T-helper 17 cell (primary cell): ENCODE measurements at places on chromosomes 16 and 17.

GRCh38 chr17:35543856-35544255, 6.4 kb upstream of the SLFN12L start:
- peaks cover 30% of the 10 kb centered on the region for H3K4me1 ChIP-seq
- no peak overlapping the region for H3K27ac ChIP-seq
- no peaks in the 10 kb centered on the region for H3K36me3 ChIP-seq
- H3K27me3 ChIP-seq, result no peaks in the 10 kb centered on the region

DNA sequence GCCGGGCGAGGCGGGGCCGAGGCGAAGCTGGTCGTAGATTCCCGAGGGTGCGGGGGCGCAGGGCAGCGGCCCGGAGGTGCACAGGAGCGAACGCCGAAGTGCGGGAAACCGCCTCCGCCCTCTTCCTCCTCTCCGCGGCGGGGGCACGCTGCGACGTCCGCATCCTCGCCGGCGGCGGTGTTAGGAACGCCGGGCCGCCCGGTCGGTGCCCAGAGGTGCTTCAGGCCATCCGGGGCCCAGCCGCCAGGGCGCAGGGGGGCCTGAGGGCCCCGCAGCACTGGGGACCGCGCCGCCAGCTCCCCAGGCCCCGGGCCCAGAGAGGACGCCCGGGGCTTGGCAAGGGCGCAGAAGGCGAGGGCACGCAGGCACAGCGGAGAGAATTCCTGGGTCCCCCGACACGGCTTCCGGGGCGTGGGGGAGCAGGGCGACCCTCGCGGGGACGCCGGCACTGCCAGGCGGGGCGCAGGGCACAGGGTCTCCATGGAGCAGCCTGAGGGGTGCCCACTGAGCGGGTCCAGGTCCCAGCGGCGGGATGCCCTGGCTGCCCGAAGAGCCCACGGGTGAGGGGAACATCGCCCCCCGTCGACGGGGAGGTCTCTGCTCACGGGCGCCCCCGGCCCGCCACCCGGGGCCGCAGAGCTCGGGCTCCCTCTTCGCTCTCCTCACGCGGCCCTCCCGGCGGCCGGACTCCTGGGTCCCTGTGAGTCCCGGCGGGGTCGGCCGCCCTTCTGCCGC, 576 bp downstream of the EPOP start:
- H3K4me1 ChIP-seq, result peaks cover 7% of the 10 kb centered on the region
- no peaks in the 10 kb centered on the region for H3K36me3 ChIP-seq
- peak overlapping the region; percentile 25 for H3K4me3 ChIP-seq
- DNase-seq, result no peak

- no peak overlapping the region for H3K27ac ChIP-seq
- no peaks in the 10 kb centered on the region for H3K4me1 ChIP-seq
- H3K4me3 ChIP-seq, result no peak overlapping the region
- peaks cover 22% of the 10 kb centered on the region for H3K36me3 ChIP-seq
Observed at GRCh38 chr16:23081675-23082119, 67.6 kb downstream of the USP31 start.

DNA sequence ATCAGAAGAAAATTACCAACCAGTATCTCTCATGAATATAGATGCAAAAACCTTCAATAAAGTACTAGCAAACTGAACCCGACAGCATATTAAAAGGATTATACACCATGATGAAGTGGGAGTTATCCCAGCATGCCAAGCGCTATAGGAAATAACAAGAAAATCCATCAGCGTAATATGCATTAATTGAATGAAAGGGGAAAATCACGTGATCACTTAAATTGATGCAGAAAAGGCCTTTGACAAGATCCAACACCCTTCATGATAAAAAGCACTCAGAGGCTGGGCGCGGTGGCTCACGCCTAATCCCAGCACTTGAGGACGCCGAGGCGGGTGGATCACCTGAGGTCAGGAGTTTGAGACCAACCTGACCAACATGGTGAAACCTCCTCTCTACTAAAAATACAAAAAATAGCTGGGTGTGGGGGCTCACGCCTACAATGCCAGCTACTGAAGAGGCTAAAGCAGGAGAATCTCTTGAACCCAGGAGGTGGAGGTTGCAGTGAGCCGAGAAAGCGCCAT, 4.8 kb downstream of the CTRB2 start:
- no peak for DNase-seq
- H3K27me3 ChIP-seq, result peaks cover 14% of the 10 kb centered on the region
- no peak overlapping the region for H3K4me3 ChIP-seq

DNA sequence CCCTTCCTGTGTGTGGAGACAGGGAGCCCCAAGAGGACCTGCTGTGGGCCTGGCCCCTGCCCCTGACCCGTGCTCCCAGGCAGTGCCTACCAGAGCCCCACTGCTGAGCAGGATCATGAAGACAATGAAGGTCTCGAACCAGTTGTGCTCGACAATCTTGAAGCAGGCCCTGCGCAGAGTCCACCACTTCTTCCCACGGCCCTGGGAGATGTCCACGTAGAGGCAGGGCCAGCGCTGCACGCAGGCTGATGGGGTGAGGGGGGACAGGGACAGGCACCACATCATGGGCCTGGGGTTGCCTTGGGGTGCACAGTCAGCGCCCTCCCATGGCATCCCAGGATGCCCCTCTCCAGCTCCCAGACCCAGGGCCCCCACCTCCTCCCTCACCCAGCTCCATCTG, 16.4 kb upstream of the CD79B start:
- H3K27me3 ChIP-seq, result no peaks in the 10 kb centered on the region
- H3K36me3 ChIP-seq, result no peaks in the 10 kb centered on the region
- no peak for DNase-seq
- no peak overlapping the region for H3K4me3 ChIP-seq

- H3K4me3 ChIP-seq, result no peak overlapping the region
- H3K4me1 ChIP-seq, result peaks cover 39% of the 10 kb centered on the region
- H3K27ac ChIP-seq, result no peak overlapping the region
Observed at GRCh38 chr17:48192321-48192731, 84.8 kb downstream of the SNX11 start.

- DNase-seq, result no peak
- no peaks in the 10 kb centered on the region for H3K27me3 ChIP-seq
- peaks cover 12% of the 10 kb centered on the region for H3K36me3 ChIP-seq
- H3K4me3 ChIP-seq, result peak overlapping the region; percentile 84
Observed at GRCh38 chr17:8898636-8899035, 31.2 kb upstream of the PIK3R6 start.

GRCh38 chr16:56841233-56841632, 23.8 kb upstream of the SLC12A3 start:
- no peaks in the 10 kb centered on the region for H3K27me3 ChIP-seq
- no peak overlapping the region for H3K4me3 ChIP-seq
- DNase-seq, result no peak

GRCh38 chr16:17269439-17269838, 201.3 kb downstream of the XYLT1 start:
- no peak overlapping the region for H3K4me3 ChIP-seq
- peaks cover 3% of the 10 kb centered on the region for H3K36me3 ChIP-seq
- no peak for DNase-seq
- no peaks in the 10 kb centered on the region for H3K27me3 ChIP-seq
- H3K27ac ChIP-seq, result no peak overlapping the region

DNA sequence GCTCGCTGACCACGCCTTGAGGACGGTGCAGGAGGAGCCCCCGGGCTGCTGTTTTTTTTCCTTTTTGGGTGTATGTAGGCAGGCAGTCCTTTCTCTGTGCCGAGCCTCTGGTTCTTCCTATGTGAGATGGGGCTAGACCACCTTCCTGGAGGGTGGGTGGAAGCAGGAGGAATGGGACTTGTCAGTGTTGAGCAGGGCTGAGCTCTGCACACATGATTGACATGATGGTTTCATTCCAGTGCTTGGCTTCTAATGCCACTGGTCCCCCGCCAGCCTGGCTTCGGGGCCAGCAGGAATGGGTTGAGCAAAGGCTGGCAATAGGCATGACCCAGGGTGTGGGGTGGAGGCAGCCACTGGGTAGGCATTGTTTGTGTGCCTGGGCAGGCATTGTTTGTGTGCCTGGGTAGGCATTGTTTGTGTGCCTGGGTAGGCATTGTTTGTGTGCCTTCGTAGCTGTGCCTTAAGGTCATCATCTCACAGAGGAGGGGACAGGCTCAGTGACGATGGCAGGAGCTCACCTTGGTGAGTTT, 14.2 kb upstream of the ADCY7 start:
- H3K4me1 ChIP-seq, result peaks cover 12% of the 10 kb centered on the region
- H3K27ac ChIP-seq, result no peak overlapping the region
- DNase-seq, result no peak
- no peak overlapping the region for H3K4me3 ChIP-seq
- no peaks in the 10 kb centered on the region for H3K27me3 ChIP-seq
- H3K36me3 ChIP-seq, result no peaks in the 10 kb centered on the region

DNA sequence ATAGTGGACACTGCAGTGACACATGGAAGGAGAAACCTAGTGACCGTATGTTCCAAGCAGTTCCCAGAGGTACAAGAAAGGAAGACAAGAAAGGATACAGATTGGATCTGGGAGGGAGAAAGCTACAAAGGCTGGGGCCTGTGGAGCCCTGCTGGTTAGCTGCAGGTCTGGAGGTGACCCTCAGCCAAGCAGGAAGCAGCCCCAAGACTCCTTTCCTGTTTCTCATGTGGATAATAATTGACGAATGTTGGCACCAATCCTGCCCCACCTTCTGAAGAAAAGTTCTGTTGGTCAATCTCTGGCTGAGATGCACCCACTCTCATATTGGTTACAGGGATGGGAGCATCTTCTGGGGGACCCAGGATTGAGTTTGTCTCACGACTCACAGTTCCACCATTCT, 99.8 kb downstream of the SHISA6 start:
- no peak overlapping the region for H3K27ac ChIP-seq
- no peak for DNase-seq
- no peaks in the 10 kb centered on the region for H3K27me3 ChIP-seq
- no peaks in the 10 kb centered on the region for H3K36me3 ChIP-seq
- no peaks in the 10 kb centered on the region for H3K4me1 ChIP-seq

GRCh38 chr16:72657791-72658190, 390.1 kb downstream of the ZFHX3 start:
- no peak overlapping the region for H3K27ac ChIP-seq
- H3K4me1 ChIP-seq, result peaks cover 8% of the 10 kb centered on the region
- H3K4me3 ChIP-seq, result no peak overlapping the region
- no peaks in the 10 kb centered on the region for H3K36me3 ChIP-seq
- H3K27me3 ChIP-seq, result peaks cover 22% of the 10 kb centered on the region

DNA sequence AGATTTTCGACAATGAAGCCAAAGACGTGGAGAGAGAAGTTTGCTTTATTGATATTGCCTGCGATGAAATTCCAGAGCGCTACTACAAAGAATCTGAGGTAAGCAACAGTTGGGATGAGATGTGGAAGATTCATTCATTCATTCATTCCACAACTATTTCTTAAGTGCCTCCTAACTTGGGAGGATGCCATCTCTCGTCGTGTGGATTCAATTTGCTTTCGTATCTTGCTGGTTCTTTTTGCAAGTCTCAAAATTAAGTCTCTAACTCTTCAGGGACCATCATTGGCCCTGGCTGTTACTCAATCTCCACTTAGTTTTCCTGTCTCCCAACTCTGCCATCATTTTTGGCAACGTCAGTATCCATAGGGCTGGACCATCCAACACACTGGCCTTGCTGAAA, 85.6 kb upstream of the NOL11 start:
- H3K4me3 ChIP-seq, result no peak overlapping the region
- H3K27ac ChIP-seq, result peak overlapping the region; percentile 66
- H3K4me1 ChIP-seq, result peaks cover 16% of the 10 kb centered on the region
- peaks cover 17% of the 10 kb centered on the region for H3K36me3 ChIP-seq
